Activated naive CD4-positive, alpha-beta T cell treated with anti-CD3 and anti-CD28 coated beads for 36 hours (primary cell): ENCODE measurements at places on chromosomes 3 and 15. TPM values are rescaled to one million over a fixed set of nuclear protein-coding genes. Genes with fewer than 3 reads are reported as not detected.

GRCh38 chr3:190088890-190089289 lies 31.8 kb downstream of the P3H2 start:
- H3K36me3 ChIP-seq, result no peaks in the 10 kb centered on the region
- no peak overlapping the region for H3K27ac ChIP-seq
- DNase-seq, result no peak
- H3K4me3 ChIP-seq, result no peak overlapping the region
- peaks cover 13% of the 10 kb centered on the region for H3K27me3 ChIP-seq

GRCh38 chr15:39301589-39301999 lies 279.3 kb upstream of the THBS1 start:
- H3K4me3 ChIP-seq, result no peak overlapping the region
- H3K27me3 ChIP-seq, result peaks cover 8% of the 10 kb centered on the region
- no peak for DNase-seq
- no peak overlapping the region for H3K27ac ChIP-seq
- no peaks in the 10 kb centered on the region for H3K36me3 ChIP-seq

DNA sequence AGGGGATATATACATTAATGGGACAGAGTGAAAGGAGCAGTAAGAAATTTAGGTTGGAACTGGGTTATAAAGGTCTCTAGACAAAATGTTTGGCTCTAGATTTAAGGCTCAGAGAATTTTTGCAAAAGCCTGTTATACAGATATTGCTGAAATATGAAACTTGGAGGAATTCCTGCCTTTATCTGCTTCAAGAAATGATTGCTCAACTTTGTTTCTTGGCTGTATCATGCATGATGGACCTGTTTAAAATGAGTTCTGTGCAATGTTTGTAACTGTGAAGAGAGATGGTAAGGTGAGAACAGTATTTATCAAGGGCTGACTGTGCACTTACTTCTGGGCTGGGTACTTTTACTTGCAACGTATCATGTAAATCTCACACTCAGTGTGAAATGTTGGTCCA lies 3.3 kb downstream of the CRYBG3 start:
- DNase-seq, result no peak
- no peaks in the 10 kb centered on the region for H3K36me3 ChIP-seq
- H3K27me3 ChIP-seq, result peaks cover 15% of the 10 kb centered on the region
- no peak overlapping the region for H3K4me3 ChIP-seq
- H3K27ac ChIP-seq, result no peak overlapping the region

SLC49A4 gene
- total RNA-seq, result 1.7 TPM

TUSC7 gene
- not detected for total RNA-seq

CDCP1 gene
- total RNA-seq, result 0.59 TPM

PEX5L gene
- not detected for total RNA-seq

GP9 gene
- total RNA-seq, result not detected
